Cardiac septum (tissue), 1 donor: ENCODE measurements at places on chromosomes 7 and 10.

GRCh38 chr10:77611221-77611620 lies 26.4 kb downstream of the KCNMA1 start:
- peak; percentile 27 for DNase-seq

DNA sequence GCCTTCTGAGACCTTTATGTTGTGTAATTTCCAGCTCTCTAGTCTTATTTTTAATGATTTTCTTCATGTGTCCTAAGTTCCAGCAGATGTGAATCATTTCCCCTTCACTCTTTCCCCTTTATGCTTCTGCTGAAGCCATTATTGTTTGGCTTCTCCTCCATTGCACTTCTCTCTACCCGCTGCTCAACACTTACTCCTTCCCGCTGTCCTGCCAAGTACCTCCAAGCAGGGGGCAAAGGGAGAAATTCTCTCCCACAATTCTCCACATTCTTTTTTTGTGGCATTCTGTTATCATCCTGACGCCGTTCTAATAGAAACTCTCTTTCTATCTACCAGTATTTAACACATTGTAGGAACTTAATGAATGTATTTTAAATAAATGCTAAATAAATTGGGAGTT lies 388.9 kb upstream of the TPK1 start:
- no peak for DNase-seq

DNA sequence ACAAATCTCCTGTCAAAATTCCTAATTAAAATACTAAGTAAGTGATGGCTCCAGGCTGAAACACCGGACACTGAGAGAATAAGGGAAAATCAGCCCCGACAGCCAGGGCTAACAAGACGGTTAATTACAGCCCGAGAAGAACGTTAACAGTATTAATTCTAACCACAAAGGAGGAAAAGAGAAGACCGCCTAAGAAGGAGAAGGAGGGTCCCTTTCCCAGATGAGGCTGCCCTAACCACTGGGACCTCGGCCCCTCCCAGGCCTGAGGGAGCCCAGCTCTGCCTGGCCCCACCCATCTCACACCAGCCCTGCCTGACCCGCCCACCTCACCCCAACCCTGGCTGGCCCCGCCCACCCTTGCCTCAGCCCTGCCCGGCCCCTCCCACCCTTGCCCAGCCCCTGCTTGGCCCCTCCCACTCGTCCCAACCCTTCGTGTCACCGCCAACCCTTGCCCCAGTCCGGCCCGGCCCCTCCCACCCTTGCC lies 51.3 kb downstream of the PWWP2B start:
- DNase-seq, result no peak

- DNase-seq, result no peak
Observed at GRCh38 chr10:20114179-20114578, 297.9 kb downstream of the PLXDC2 start.

GRCh38 chr10:2619472-2619871 lies 447.9 kb upstream of the PFKP start:
- no peak for DNase-seq

- no peak for DNase-seq
Observed at GRCh38 chr10:24726626-24727025, 2.9 kb upstream of the ARHGAP21 start.

- DNase-seq, result no peak
Observed at GRCh38 chr7:31079126-31079823, 27.2 kb downstream of the ADCYAP1R1 start.

GRCh38 chr7:119692541-119692940 lies 580.4 kb upstream of the KCND2 start:
- no peak for DNase-seq

DNA sequence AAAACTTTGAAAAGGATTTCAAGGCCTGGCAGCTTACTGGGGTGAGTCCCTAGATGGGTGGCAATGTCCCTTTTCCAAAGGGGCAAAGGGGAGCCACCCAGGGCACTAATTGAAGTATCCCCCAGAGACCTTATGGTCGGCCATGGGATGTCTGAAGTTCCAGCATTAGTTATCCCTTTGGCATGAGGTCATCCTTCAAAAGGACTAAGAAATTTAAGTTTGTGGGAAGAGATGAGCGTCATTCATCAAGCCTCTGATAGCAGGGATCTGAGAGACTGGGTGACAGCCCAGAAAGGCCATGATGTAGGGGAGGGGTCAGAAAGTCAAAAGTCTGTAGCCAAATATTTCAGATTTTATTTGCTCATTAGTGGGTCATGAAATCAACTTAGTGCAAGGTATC lies 195.3 kb downstream of the ZNF438 start:
- DNase-seq, result no peak

- no peak for DNase-seq
Observed at GRCh38 chr7:122148878-122149277, 4.8 kb upstream of the AASS start.

- DNase-seq, result no peak
Observed at GRCh38 chr7:149385195-149385950, 75.5 kb downstream of the ZNF777 start.

GRCh38 chr10:88534072-88534665 lies 48.9 kb downstream of the RNLS start:
- no peak for DNase-seq

GRCh38 chr7:75819711-75820110 lies 6.1 kb upstream of the CCL24 start:
- DNase-seq, result no peak

DNA sequence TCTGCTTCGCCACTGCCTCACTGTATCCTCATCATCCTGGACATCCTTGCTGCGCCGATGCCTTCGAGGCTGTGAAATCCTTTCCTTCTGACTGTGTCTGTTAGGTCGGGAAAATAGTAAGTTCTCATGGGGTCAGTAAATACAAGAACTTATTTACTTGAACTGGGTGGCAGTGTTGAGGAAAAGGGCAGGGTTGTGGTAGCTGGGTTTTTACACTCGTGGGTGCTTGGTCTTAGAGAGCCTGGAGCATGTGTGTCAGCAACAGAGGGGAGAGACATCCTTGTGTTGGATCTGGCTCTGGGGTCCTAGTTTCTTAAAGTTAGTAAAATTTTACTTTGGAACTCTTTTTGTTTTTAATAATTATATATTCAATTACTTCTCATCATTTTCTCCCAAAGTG lies 112.9 kb upstream of the GATA3 start:
- no peak for DNase-seq
